ENCODE measurements at places on chromosomes 16 and 17.

DNA sequence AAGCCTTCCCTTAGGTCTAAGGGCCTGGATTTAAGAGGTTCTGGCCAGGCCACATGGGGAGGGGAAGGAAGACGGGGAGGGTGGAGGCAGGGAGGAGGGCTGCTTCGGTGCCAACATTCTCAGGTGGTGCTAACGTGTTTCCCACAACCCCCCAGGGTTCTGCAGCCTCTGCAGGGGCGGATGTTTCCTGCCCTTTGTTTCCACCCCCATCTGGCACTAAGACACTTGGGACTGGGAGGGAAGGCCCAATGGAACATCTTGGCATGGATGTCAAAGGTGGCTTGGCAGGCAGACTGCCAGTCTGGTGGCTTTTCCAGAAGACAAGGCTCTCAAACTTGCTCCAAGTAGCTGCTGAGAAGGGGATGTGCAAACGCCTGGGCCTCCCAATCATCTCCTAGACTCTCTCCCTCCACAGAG is 12.7 kb downstream of the HIC1 start:
- DNase-seq: no peak

- no peak for DNase-seq
These were observed 12.2 kb upstream of the CES3 start for GRCh38 chr16:66948837-66949225.

DNA sequence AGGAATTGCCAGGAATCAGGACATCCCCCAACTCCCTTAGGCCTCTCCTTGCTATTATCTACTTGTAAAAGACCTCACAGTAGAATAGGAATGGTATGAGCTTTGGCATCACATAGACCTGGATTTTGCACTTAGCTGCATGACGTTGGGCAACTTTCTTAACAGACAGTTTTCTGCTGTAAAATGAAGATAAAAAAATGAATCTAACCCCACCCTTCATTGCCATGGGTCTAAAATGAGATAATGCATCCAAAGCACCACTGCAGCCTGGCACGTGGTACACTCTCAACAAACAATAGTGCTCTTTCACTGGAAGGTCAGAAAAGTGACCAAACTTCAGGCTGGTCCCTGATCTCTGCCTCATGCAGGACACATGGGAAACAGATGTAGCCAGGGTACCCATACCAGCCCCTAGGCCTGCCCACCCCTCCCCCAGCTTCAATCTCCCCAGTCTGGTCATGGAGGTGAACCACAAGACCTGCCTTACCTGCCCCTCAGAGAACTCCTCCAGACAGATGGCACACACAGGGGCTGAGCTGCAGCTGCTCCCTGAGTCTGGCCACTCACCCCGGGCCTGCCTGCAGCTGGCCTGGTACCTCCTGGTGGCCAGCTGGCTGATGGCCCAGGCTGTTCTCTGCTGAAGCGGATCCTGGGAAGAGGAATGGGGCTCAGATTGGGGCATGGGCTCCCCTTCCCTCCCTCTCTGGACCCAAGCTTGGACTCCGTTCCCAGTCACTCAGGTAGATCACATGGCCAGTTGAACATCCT is 8.5 kb upstream of the SUPT4H1 start:
- DNase-seq: no peak

GRCh38 chr16:88455610-88456355 is 2.7 kb downstream of the ZFPM1 start:
- peak; percentile 93 for DNase-seq

DNA sequence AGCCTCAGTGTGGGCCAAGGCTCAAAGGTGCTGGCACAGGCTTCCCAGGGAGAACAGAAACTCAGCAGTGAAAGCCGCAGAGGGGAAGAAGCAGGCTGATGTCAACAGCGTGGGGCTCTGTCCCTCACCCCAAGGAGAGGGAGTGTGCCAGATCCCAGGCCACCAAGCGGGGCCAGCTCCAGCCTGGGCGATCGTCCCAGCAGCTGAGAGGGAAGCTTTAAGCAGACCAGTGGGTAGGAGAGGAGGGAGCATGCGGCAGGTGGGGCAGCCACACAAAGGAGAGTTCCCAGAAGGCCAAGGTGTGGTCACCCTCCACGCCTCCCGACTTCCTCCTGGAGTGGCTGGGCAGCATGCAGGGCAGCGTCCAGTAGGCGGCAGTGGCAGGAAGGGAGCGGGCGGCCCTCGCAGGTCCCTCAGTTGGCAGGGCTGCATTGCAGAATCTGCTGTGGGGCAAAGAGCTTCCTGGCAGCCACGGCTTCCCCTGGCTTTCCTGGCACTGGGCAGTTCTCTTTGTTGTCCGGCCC is 6.0 kb downstream of the SYNGR2 start:
- no peak for DNase-seq

DNA sequence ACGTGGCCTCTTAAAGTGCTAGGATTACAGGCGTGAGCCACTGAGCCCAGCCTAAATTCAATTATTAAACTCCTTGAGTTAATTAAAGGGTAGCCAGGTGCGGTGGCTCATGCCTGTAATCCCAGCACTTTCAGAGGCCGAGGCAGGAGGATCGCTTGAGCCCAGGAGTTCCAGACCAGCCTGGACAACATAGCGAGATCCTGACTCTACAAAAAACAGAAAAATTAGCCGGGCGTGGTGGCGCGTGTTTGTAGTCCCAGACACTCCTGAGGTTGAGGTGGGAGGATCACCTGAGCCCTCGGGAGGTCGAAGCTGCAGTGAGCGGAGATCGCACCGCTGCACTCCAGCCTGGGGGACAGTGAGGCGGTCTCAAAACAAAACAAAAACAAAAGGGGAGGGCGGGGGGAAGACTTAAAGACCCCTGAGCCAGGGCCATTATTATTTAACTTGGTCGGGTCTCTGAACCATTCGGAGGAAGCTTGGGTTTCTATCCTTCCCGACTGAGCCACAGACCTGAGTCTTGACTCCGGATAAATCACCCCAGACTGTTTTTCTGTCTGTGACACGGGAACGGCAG is 19.5 kb downstream of the BCL7C start:
- DNase-seq: no peak

GRCh38 chr17:51860954-51861561 is 297.5 kb downstream of the CA10 start:
- DNase-seq: peak; percentile 6

GRCh38 chr16:68429076-68429854 is 19.0 kb downstream of the SMPD3 start:
- DNase-seq: no peak

DNA sequence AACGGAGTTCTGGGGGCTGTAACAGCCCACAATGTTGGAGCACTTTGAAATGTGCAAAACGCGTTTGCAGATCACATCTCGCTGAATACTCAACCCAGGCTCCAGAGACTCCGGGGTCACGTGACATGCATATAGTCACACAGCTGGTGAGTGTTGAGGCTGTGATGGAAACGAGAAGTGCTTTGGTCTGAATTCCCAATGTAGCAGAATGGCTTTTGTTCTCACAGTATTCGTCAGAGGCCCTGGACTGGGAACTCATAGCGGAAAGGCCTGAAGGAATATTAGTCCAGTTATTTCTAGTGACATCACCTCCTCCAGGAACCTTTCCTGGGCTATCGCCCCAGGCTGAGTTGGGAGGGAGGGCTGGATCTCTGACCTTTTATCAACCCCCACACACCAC is 95.8 kb upstream of the CRHR1 start:
- no peak for DNase-seq

GRCh38 chr16:79535130-79535529 is 65.4 kb downstream of the MAF start:
- DNase-seq: no peak

DNA sequence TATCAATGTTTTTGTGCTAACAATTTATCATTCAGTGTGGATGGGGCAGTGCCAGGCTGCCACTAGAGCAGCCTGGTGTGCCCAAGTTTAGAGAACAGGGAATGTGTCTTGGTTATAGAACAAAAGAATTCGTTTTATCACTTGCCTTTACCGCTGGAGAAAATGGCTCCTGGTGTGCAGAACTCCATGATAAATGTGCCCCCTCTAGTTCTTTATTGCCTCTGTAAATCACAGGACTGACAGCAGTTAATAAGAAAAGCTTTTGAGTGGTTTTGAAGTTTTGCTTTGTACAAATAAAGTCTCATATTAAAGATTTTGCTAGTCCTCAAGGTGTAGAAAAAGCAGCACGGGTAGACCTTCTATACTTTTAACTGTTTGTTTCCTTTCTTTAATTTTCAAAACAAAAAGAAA is 28.2 kb upstream of the PSMD7 start:
- no peak for DNase-seq

DNA sequence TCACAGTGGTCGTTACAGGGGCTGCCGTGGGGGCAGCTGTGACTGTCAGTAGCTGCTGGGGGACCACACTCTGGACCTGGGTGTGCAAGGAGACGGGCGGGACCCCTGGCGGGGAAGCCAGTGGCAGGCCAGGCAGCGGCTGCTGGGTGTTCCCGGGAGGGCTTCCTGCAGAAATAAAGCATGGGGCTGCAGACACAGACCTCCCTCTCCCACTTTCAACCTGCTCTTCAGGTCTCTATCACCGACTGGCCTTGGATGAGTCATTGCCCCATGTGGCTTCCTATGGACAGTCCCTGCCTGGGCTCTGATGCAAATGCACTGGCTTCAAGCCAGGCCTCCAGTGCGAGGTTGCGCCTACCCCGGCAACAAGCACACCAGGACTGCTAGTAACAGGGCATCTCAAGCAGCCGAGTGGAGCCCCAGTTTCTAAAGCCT is 17.2 kb downstream of the SREBF1 start:
- DNase-seq: peak; percentile 50

DNA sequence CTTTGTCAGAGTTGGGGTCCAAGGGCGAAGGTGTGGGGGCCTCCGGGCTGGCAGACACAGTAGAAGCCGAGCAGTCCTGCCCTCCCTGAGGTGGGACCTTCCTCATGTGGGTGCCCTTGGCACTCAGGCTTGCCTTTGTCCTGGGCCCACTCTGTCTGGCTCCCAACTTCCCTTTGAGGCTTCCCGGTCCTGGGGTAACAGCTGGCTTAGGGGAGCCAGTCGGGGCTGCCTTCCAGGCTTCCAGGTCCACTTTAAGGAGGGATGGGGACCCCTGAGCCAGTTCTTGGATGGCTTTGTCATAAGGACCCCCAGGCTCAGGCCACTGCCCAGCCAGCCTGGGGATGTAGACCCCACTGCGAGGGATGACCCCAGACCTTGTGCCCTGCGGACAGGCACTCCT is 7.8 kb downstream of the GAS2L2 start:
- DNase-seq: no peak

- no peak for DNase-seq
These were observed 4.7 kb upstream of the IRF8 start for GRCh38 chr16:85894266-85894665.

DNA sequence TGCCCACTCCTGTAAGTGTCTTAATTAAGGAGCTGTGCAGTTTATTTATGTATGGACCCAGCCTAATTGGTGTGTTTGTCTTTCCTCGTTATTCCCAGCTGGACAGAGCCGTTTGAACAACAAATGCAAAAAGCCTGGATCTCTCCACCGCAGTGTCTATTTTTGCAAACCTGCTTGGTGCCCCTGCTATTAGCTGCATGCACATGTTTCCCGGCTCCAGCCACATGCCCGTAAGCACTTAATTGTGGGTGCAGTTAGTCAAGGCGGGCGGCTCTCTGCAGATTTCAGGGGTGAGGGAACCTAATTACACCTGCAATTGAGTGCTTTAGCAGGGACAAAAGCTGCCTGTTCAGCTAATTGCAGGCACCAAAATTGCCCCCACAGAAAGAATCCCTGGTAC is 74.0 kb upstream of the GSE1 start:
- DNase-seq: no peak

DNA sequence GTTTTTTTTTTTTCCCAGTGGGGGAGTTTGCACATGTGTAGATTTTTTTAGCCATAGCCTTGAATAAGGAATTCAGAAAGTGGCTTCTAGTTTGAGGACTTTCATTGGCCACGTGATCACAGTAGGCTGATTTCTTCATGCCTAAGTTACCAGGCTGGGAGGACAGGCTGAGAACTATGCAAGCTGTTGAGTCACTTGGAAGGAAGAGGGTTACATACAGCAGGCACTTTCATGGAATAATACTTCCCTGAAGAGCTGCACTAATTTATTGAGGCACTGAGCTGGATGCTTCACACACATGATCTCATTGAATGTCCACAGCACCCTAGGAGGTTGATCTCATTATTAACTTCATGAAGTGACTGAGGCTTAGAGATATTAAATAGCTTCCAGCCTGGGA is 22.8 kb downstream of the PRKCB start:
- no peak for DNase-seq

DNA sequence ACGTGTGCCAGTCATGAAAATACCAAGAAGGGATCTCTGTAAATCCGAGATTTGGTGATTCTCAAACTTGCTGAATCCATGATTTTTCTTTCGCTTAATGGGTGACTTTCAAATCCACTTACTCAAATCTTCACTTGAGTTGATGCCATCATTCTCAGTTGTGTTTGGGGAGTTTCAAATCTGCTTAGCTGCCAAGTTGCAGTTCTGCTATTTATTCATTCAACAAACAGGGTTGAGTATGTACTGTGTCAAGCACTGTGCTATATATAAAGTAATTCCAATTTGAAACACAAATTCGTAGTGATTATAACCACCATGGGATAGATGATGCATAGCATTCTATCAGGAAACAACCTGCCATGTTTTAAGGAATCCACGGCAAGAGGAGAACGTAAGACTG is 394.3 kb downstream of the CDH13 start:
- no peak for DNase-seq

DNA sequence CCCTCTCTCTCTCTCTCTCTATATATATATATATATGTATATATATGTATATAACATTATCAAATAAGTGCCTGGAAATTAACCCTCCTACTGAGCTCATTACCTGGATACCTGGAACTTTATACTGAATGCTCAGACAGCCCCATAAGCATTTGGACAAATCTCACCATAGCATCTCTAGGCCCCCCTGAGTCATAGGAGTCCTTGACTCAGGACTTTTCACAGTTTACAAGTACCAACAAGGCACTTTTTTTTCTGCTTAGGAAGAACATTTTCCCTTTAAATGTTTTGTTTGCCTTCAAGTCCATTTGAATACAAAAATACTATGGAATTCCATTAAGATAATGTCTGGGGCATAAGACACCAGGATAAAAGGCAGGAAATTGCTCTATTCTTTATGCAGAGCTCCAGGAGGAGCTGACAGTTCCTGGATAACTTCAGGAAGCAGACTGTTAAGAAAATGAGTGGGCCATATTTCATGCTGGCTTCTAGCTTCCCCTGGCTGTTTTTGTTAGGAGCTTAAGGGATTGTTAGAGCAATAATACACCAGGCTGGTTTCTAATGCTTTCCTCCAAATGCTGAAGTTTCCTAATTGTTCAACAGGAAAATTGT is 171.7 kb upstream of the ASIC2 start:
- no peak for DNase-seq

DNA sequence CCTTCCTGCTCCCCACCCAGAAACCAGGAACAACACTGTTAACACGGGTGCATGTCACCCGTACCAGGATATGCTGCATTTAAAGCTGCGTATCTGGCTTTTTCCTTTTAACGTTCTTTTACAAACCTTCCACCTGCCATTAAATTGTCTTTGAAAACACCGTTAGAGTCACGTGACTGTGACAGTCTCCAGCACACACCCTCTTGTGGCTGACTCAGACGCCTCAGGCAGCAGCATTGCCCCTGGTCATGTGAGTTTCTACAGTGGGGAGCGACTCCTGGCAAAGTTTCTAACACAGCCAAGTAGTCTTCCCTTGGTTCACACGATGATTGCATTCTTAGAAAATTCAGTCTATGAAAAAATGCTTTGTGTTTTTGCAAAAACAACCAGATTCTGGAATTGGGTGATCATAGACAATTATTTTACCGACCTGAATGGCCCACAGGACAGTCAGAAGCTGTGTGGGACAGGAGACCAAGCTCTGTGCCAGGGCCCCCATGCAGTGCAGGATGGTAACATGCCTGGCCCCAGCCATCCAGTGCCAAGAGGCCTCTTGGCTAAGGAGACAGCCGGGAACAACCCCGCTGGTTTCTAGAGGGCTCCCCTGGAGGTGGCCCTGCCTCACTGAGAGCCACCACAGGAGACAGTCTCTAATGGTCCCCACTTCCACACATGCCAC is 199.1 kb downstream of the KATNIP start:
- DNase-seq: no peak
